AG08395 (cell line): ENCODE measurements at places on chromosomes 7 and 10.

- DNase-seq = no peak
Measured at GRCh38 chr10:27030060-27030459, 70.2 kb downstream of the ANKRD26 start.

DNA sequence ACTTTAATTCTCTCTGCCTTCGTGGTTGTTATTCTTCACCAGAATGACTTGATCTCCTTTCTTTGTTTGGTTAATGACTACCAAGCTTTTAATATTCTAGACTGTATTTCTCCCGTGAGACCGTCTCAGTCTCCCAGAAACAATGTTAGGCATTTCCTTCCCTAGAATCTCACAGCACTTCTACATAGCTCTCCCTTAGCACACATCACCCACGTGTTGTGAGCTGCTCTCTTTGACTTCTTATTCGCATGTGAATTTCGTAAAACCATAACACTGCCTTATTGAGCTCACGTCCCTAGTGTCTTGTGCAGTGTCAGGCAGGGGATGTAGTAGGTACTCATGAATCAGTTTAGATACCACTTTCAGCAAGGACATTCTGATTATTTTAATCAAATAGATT lies 57.5 kb upstream of the MGAM2 start:
- DNase-seq = no peak

GRCh38 chr7:115013886-115014285 lies 92.0 kb downstream of the MDFIC start:
- DNase-seq = no peak

DNA sequence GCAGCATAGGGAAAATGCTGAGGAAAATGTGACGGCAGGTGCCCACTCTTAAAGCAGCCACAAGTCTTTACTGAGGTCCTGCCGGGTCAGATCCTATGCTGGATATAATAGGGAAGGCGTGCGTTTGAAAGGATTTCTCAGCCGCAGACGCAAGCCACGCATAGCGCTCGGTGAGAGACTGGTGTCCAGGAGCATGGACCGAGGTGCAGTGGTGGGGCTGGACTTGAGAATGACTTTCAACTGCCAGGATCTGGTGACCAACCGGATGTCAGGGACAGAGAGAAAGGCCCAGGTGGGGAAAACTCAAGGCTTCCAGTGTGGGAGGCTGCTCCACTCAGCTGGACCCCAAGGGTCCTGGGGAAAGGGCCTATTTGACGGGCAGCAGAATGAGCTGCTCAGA lies 74.7 kb upstream of the INSIG1 start:
- DNase-seq = no peak

GRCh38 chr7:2476298-2476697 lies at the start of gene GRIFIN:
Gene GRIFIN, minus strand, starts transcription at chr7:2476398. Its CDS starts 15 bp downstream, at chr7:2476383.
- no peak for DNase-seq

- DNase-seq = no peak
Measured at GRCh38 chr7:75980430-75981202, 13.8 kb downstream of the TMEM120A start.

DNA sequence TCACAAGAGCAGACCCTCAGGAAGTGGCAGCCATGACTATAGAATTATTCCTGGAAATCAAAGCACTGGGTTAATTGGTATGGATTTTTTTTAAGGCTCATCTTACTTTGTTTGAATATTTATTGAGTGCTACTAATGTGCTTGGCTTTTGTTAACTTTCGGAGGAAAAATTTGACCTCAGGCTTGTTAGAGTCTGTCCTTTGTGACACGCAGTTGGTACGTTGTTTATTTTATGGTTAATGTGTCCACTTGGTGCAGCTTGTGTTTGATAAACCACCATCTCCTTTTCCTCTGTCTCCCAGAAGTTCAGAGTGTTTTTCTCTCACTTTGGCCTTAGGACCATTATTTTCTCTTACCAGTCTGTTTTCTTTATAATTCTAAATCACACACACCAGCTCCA lies 268.6 kb downstream of the SDK1 start:
- DNase-seq = no peak

GRCh38 chr10:71727738-71728737 lies 8.5 kb upstream of the C10orf105 start:
- DNase-seq = peak; percentile 54

- DNase-seq = no peak
Measured at GRCh38 chr10:95456516-95456915, 104.7 kb downstream of the SORBS1 start.

- DNase-seq = no peak
Measured at GRCh38 chr10:102405632-102406031, 10.1 kb downstream of the NFKB2 start.

- no peak for DNase-seq
Measured at GRCh38 chr7:32061346-32061745, 8.9 kb downstream of the PDE1C start.

GRCh38 chr7:21338728-21339164 lies 89.1 kb upstream of the SP4 start:
- DNase-seq = no peak

GRCh38 chr10:30705625-30706149 lies 76.1 kb upstream of the LYZL2 start:
- DNase-seq = no peak

- peak; percentile 31 for DNase-seq
Measured at GRCh38 chr7:96084881-96085553, 236.9 kb downstream of the SLC25A13 start.

GRCh38 chr10:74117738-74118137 lies 32.9 kb downstream of the AP3M1 start:
- DNase-seq = no peak

DNA sequence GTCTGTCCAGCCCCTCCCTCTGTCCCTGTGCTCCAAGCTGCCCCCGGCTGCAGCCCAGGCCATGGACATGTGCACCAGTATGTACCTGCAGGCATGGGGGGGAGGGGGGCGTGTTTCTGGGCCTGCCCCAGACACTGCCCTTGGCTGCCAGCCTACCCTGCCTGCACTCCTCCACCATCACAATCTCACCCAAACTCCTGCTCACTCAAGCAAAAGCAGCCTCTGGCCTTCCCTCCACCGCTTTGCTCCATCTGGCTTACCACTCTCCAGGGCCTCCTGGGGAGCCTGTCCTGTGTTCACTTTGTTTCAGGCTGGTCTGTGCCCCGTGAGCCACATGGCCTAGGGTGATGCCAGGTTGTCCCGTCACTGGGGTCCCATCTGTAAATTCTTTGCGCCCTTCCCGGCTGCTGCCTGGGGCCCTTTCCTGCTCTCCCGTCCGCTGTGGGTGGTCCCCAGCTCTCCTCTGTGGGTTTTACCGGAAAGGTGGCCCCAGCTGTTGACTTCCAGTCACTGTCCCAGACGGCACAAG lies 33.3 kb upstream of the PPIF start:
- no peak for DNase-seq

- no peak for DNase-seq
Measured at GRCh38 chr7:33411020-33411419, 281.7 kb downstream of the BBS9 start.

- no peak for DNase-seq
Measured at GRCh38 chr7:49112222-49112621, 187.9 kb downstream of the CDC14C start.

DNA sequence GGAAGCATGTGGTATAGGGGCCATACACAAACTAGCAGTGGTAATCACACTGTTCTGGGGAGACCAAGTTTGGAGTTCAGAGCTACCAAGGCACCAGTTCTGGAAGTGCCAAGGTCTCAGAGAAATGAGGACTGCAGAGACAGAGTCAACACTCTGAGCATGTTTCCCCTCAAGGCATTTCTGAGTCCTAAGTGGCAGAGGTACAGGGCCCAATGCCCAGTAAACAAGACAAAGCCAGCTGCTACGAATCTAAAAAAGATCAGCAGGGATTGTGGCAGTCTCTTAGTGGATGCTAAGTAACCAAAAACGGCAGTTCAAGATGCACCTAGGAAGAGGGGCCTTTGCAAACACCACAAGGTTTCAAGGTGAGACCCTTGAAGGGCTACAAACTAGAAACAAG lies 271.9 kb downstream of the TNS3 start:
- DNase-seq = no peak

- no peak for DNase-seq
Measured at GRCh38 chr10:42933448-42934340, 143.2 kb upstream of the RET start.

- DNase-seq = peak; percentile 70
Measured at GRCh38 chr7:7157887-7158271, 24.5 kb upstream of the C1GALT1 start.

DNA sequence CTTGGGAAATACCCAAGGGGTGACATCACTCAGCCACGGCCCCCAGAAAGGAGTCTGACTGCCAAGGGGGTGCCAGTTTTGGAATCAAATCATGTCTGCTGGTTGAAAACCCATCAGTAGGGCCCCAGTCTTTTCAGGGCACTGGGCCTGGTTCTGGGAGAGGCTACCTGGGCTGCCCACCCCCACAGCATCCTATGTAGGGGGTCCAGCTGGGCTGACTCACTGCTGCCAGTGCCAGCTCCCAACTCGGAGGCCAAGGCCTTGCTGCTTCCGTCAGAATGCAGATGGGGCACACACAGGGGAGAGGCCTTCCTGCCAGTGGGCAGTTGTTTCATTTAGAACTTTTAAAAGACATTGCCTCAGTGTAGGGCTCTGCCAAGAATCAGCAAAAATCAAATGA lies 39.5 kb upstream of the DMBT1 start:
- peak; percentile 7 for DNase-seq

DNA sequence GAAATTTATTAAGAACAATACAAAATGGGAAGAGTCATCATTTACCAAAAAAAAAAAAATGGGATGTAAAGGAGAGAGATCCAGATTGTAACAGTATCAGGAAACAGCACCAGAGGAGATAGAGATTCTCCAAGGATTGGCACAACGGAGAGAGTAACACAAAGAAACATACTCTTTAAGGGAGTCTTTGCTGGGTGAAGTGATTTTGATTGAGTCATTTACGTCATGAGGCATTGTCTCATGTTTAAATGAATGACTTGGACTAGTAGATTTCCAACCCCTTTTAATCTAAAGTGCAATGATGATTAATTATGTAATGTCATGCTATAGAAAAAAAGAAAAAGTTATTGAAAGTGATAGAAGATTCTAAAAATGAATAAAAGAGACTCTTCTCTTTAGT lies 68.8 kb downstream of the ITGB8 start:
- no peak for DNase-seq

GRCh38 chr10:93023013-93023650 lies 37.5 kb upstream of the CYP26C1 start:
- no peak for DNase-seq

- DNase-seq = no peak
Measured at GRCh38 chr10:64115908-64116643, 594.9 kb downstream of the REEP3 start.

GRCh38 chr7:10083766-10084165 lies 889.9 kb upstream of the PHF14 start:
- no peak for DNase-seq

DNA sequence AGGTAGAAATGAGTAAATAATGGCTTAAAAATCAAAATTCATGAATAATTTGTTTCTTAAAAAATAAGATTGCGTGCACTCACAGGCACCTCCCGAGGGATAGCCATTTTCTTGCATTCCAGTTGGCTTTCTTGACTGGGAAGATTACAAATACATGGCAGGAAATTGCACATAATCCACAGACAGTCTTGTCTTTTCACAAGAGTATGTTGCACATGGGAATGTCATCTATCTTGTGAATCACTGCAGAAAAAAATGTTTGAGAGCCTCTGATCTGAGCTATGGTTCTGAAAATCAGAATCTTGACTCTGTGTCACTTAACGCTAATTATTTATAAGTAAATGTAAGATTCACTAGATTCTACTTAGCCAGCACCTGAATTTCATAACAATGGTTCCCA lies 74.1 kb upstream of the PRKG1 start:
- peak; percentile 58 for DNase-seq

DNA sequence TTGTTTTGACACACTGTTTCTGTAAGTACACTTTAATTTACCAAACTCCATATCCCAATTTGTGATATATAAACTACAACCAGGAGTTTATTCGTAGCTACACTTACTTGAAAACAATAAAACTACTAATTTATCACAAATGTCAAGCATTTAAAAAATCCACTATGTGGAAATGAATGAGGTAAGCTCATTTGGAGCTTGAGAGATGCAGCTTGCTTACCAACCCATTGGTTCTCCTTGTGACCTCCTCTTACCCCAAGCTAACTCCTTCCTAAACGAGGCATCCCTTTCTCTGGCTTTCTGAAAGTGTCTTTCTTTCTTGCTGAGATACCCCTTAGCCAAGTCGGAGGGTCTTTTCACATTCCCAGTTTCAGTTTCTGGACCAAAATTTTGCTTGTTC lies 2.5 kb downstream of the OR6V1 start:
- no peak for DNase-seq

GRCh38 chr10:86733260-86733671 lies 23.2 kb upstream of the BMPR1A start:
- peak; percentile 34 for DNase-seq
